ENCODE measurements at places on chromosomes 4 and X. TPM values are rescaled to one million over a fixed set of nuclear protein-coding genes. Genes with fewer than 3 reads are reported as not detected.

Gene BRS3
- not detected for polyA plus RNA-seq

Gene HPRT1
- polyA plus RNA-seq: 79.4 TPM

Gene GRID2
- polyA plus RNA-seq: 15.8 TPM

Gene NPFFR2
- 2.1 TPM for polyA plus RNA-seq
